ENCODE measurements at places on chromosomes 6 and 20. TPM values are rescaled to one million over a fixed set of nuclear protein-coding genes. Genes with fewer than 3 reads are reported as not detected.

- DNase-seq: no peak
These were observed 91.2 kb downstream of the ANKRD60 start for GRCh38 chr20:58137236-58137635.

DNA sequence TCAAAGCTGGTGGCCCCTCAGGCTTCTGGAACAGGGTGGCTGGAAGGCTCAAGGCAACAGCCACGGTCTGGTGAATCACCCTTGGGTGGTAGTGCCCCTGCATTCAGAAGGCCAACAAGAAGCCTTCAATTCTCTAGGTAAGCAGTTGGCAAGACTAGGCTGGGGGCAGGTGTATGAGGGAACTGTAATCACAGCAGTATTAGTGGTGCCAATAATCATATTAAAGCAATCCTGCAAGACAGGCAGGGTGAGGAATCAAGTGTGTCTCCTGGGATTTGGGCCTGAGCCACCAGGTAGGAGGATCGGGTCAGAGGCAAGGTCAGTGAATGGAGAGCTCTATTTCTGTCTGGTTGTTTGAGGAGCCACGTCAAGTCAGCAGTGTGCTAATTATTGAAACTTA, 24.9 kb upstream of the SCUBE3 start:
- DNase-seq: no peak

DNA sequence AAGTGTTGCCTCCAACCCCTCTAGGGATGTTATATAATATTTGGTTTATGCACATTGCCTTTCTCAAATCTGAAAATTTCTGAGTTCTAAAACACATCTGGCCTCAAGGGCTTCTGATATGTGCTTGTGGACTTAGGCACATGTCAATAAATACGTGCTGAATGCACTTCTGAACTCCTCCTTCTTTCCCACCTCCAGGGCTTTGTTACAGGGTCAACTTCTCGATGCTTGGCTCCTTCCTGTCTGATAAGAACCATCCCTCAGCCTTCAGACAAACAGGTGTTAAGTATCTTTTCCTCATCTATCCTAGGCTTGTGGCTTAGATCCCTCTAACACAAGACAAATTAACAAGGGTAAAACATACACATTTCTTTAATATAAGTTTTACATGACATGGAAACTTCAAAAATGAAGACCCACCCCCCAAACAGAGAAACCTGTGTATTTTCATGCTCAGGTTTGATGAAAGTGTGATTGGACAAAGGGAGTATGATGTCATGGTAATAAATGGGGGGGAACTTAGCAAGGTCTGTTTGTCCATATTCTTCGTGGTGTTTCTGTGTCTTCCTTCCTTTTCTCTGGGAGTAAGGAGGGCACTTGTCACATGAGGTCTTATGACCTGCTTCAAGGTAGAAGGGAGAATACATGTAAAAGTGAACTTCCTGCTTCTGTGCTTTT, 326.9 kb downstream of the CD83 start:
- DNase-seq: no peak

GRCh38 chr6:44655412-44656342, 268.2 kb downstream of the CDC5L start:
- peak; percentile 77 for DNase-seq

GRCh38 chr6:43277643-43278523, 20.2 kb upstream of the SLC22A7 start:
- DNase-seq: no peak

GRCh38 chr6:79665725-79666551, 34.8 kb downstream of the SH3BGRL2 start:
- DNase-seq: no peak

- DNase-seq: no peak
These were observed 273.0 kb upstream of the STXBP5 start for GRCh38 chr6:146931214-146931613.

GRCh38 chr20:61956396-61957342, 109.0 kb downstream of the TAF4 start:
- no peak for DNase-seq

DNA sequence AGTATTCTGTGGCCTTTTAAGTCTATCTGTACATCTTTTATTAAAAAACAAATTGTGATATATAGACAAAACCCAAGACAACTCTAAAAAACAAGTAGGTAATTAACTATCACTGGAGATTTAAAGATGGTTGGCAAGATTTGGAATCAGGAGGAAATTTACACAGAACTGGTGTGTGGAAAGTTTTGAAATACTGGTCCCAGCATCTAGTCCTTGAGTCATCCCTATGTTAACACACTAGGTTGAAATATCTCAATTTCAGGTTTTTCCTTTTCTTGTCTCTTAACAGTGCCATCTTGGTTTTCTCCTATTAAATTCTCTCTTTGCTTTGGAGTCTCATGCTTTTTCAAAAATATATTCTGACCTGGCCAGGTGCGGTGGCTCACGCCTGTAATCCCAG, 27.5 kb downstream of the SASH1 start:
- no peak for DNase-seq

GRCh38 chr6:30821862-30822784, 62.2 kb upstream of the DDR1 start:
- DNase-seq: no peak

DNA sequence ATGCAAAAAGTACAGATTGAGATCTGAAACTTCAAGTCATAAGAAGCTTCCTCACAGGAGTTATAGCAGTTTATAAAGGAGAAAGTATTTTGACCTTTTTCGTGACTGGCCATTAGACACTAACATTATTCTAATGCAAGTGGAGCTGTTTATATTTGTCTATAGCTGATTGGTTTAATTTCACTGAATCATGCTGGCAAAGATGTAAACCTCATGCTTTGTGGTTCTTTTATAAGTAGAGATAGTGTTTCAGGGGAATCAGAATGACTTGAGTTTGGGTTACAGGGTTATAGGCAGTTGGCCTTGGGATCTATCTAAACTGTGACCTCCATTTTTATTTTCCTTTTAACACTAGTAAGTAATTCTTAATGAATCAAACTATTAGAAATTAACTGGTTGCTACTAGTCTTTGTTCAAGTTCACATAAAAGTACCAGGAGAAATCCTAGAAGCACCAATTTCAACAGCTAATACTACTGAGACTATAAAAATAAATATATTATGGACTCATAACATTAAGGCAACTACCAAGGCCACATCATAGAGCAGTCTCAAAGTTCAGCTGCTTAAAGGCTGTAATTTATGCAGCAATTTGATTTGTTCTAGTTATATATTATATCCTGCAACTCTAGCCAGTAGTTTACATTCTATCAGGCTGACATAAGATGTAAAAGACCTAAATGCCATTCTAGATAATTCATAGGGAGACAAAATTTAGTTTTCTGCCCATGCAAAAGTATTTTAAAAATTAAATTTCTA, 94.0 kb downstream of the RNGTT start:
- no peak for DNase-seq

GRCh38 chr6:33616913-33617312, 4.2 kb upstream of the ITPR3 start:
- DNase-seq: no peak

- DNase-seq: no peak
These were observed 706 bp downstream of the DDO start for GRCh38 chr6:110414669-110415068.

GRCh38 chr6:28337121-28337520, 1.2 kb upstream of the ZSCAN31 start:
- no peak for DNase-seq

DNA sequence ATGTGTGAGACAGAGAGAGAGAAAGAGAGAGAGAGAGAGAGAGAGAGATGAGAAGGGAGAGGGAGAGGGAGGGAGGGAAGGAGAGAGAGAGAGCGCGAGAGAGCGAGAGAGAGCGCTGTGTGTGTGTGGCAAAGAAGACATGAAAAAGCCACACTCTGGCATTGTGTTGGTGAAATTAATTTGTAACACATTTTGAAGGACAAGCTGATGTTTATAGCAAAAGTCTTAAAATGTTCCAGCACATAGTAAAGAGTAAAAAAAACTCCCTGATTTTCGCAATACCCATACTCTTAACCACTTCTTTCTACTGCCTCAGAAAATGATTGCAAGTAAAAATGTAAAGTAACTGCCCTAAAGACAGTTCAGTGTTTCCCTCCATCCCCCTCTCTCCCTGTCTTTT, 56.7 kb downstream of the SLC22A1 start:
- DNase-seq: no peak

GRCh38 chr6:35258858-35259193, 709 bp upstream of the ZNF76 start:
- peak; percentile 53 for DNase-seq

GRCh38 chr20:20225325-20226043, 142.4 kb upstream of the INSM1 start:
- no peak for DNase-seq

- no peak for DNase-seq
These were observed 3.0 kb downstream of the HLA-A start for GRCh38 chr6:29945281-29945820.

DNA sequence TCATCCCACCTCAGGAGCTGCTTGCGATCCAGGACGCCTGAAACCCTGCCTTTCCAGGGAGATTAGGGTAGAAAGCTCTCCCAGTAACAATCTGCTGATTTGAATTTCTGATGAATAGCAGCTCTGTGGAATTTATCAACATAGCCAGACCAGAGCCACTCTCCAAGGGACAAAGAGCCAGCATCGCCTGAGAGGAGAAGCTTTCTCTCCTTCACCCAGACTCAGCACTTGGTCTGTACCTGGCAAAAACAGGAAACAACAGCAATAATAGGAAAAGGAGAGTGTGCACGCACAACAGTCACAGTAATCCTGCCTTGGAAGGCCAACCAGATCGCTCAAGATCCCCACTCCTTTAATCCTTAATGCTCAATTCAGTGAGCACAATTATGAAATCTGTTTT, 22.3 kb upstream of the ROS1 start:
- DNase-seq: no peak

- DNase-seq: peak; percentile 5
These were observed 12.6 kb upstream of the PCMTD2 start for GRCh38 chr20:64242797-64243475.

GRCh38 chr6:135583256-135583761, 85.8 kb upstream of the AHI1 start:
- no peak for DNase-seq

Gene TFAP2D
- total RNA-seq: not detected

Gene TMEM170B
- 5.6 TPM for total RNA-seq

Gene PARD6B
- total RNA-seq: 4.6 TPM

Gene HAO1
- total RNA-seq: not detected

Gene SAPCD1
- total RNA-seq: 0.73 TPM

Gene MCCD1
- total RNA-seq: not detected

Gene KCNK16
- not detected for total RNA-seq

Gene NRSN1
- total RNA-seq: not detected

Gene CRISP3
- not detected for total RNA-seq

Gene SLC44A4
- not detected for total RNA-seq

Gene TNFRSF6B
- 1.4 TPM for total RNA-seq

Gene PERP
- 36.7 TPM for total RNA-seq

Gene SIRPB1
- total RNA-seq: 1.7 TPM

Gene TCF19
- 2.2 TPM for total RNA-seq

Gene SLC35D3
- total RNA-seq: not detected

Gene POM121L2
- not detected for total RNA-seq

Gene DEFB124
- 0.44 TPM for total RNA-seq

Gene RIPPLY2
- not detected for total RNA-seq
